ENCODE measurements at places on chromosomes 12 and 14. TPM values are rescaled to one million over a fixed set of nuclear protein-coding genes. Genes with fewer than 3 reads are reported as not detected.

The CABP1 gene
- 2.1 TPM for total RNA-seq

The KRT75 gene
- total RNA-seq: not detected

The CALCOCO1 gene
- 84.9 TPM for total RNA-seq

The BTBD7 gene
- 24.9 TPM for total RNA-seq

The KRT77 gene
- not detected for total RNA-seq

The ADCK1 gene
- total RNA-seq: 4.4 TPM
